ENCODE measurements at places on chromosomes 1 and 21.

GRCh38 chr1:53112271-53112774 is 30.1 kb downstream of the SLC1A7 start:
- H3K27me3 ChIP-seq = peaks cover 2% of the 10 kb centered on the region
- DNase-seq = no peak
- H3K36me3 ChIP-seq = no peaks in the 10 kb centered on the region
- H3K4me1 ChIP-seq = peaks cover 19% of the 10 kb centered on the region
- no peak overlapping the region for H3K27ac ChIP-seq

- peaks cover 13% of the 10 kb centered on the region for H3K36me3 ChIP-seq
- DNase-seq = no peak
- H3K4me1 ChIP-seq = peaks cover 59% of the 10 kb centered on the region
- H3K27ac ChIP-seq = peak overlapping the region; percentile 92
- no peak overlapping the region for H3K4me3 ChIP-seq
- H3K27me3 ChIP-seq = no peaks in the 10 kb centered on the region
These were observed 9.4 kb downstream of the IL23R start for GRCh38 chr1:67175530-67176087.

GRCh38 chr1:181100015-181100905 is 11.8 kb downstream of the IER5 start:
- H3K36me3 ChIP-seq = peaks cover 7% of the 10 kb centered on the region
- H3K4me1 ChIP-seq = peaks cover 84% of the 10 kb centered on the region
- DNase-seq = peak; percentile 39
- H3K27ac ChIP-seq = peak overlapping the region; percentile 99
- peak overlapping the region; percentile 76 for H3K4me3 ChIP-seq

GRCh38 chr1:200005165-200005564 is 22.3 kb upstream of the NR5A2 start:
- no peak overlapping the region for H3K4me3 ChIP-seq
- no peak for DNase-seq
- H3K27ac ChIP-seq = no peak overlapping the region
- peaks cover 8% of the 10 kb centered on the region for H3K27me3 ChIP-seq
- H3K36me3 ChIP-seq = no peaks in the 10 kb centered on the region
- no peaks in the 10 kb centered on the region for H3K4me1 ChIP-seq

GRCh38 chr21:46347791-46348381 is 23.9 kb downstream of the PCNT start:
- peaks cover 41% of the 10 kb centered on the region for H3K36me3 ChIP-seq
- peaks cover 3% of the 10 kb centered on the region for H3K4me1 ChIP-seq
- H3K27me3 ChIP-seq = no peaks in the 10 kb centered on the region
- H3K4me3 ChIP-seq = no peak overlapping the region

DNA sequence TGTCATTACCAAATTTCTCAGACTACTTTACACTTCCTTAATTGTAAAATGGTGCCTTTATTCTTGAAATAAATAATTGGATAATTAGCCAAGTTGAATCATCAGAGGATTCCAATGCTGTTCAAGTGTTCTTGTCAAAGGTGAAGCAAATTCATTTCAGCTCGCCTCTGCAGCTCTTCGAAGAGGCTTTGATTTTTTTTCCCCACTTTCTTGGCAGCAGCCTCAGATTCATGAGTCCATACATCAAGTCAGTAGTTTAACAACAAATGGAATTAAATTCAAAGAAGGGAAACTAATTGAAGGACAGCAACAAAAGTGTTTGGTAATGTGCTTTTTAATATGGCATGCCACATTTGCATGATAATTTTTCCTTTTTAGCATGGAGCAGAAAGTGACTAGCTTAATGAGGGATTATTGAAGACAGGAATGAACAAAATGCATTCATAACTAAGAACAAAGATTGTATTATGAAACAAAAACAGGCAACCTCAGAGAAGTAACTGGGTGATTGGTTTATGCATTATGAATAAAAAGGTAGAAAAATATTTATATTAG is 239.0 kb downstream of the USH2A start:
- no peak overlapping the region for H3K27ac ChIP-seq
- H3K4me1 ChIP-seq = no peaks in the 10 kb centered on the region

GRCh38 chr1:197093226-197093885 is 26.3 kb upstream of the F13B start:
- no peaks in the 10 kb centered on the region for H3K27me3 ChIP-seq
- DNase-seq = no peak
- peaks cover 24% of the 10 kb centered on the region for H3K36me3 ChIP-seq
- H3K27ac ChIP-seq = no peak overlapping the region

- H3K4me3 ChIP-seq = no peak overlapping the region
- DNase-seq = no peak
- no peaks in the 10 kb centered on the region for H3K4me1 ChIP-seq
- H3K36me3 ChIP-seq = peaks cover 2% of the 10 kb centered on the region
- peaks cover 9% of the 10 kb centered on the region for H3K27me3 ChIP-seq
- no peak overlapping the region for H3K27ac ChIP-seq
These were observed 37.4 kb upstream of the FAM131C start for GRCh38 chr1:16110884-16111283.

- no peak overlapping the region for H3K27ac ChIP-seq
- no peaks in the 10 kb centered on the region for H3K4me1 ChIP-seq
- H3K36me3 ChIP-seq = no peaks in the 10 kb centered on the region
These were observed 49.6 kb downstream of the KCNK2 start for GRCh38 chr1:215132156-215132555.

DNA sequence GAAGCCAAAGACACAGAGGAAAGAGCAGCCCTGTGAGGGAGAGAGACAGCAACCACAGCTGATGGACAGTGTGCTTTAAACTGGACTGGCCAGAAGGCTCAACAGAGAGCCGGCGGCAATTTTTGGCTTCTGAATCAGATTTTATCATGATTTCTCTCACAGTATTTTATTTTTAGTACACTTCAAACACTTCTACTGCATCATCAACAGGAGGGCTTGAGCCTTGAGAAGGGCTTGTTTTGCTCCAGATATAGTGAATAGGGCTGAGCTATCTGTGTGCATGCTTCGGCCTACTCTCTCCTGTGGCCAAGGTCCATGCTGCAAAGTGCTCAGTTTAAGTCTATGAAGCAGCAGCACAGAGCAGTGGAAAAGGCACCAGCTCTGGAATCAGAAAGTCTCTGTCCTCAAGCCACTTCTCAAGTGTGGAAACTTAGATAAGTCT is 33.3 kb downstream of the ADCY10 start:
- peaks cover 2% of the 10 kb centered on the region for H3K27me3 ChIP-seq
- H3K27ac ChIP-seq = no peak overlapping the region
- DNase-seq = no peak
- H3K4me3 ChIP-seq = no peak overlapping the region
- H3K4me1 ChIP-seq = no peaks in the 10 kb centered on the region
- no peaks in the 10 kb centered on the region for H3K36me3 ChIP-seq

GRCh38 chr21:26115899-26116298 is 54.7 kb downstream of the APP start:
- no peaks in the 10 kb centered on the region for H3K27me3 ChIP-seq
- H3K4me3 ChIP-seq = no peak overlapping the region
- no peak overlapping the region for H3K27ac ChIP-seq

GRCh38 chr1:25990702-25991395 is 7.0 kb downstream of the PAFAH2 start:
- peak; percentile 49 for DNase-seq
- no peaks in the 10 kb centered on the region for H3K27me3 ChIP-seq
- peaks cover 5% of the 10 kb centered on the region for H3K36me3 ChIP-seq
- H3K4me1 ChIP-seq = peaks cover 50% of the 10 kb centered on the region
- peak overlapping the region; percentile 80 for H3K27ac ChIP-seq
- H3K4me3 ChIP-seq = peak overlapping the region; percentile 76

- no peaks in the 10 kb centered on the region for H3K4me1 ChIP-seq
- no peak overlapping the region for H3K4me3 ChIP-seq
- no peaks in the 10 kb centered on the region for H3K36me3 ChIP-seq
These were observed 213.3 kb upstream of the DAB1 start for GRCh38 chr1:57637155-57637554.

DNA sequence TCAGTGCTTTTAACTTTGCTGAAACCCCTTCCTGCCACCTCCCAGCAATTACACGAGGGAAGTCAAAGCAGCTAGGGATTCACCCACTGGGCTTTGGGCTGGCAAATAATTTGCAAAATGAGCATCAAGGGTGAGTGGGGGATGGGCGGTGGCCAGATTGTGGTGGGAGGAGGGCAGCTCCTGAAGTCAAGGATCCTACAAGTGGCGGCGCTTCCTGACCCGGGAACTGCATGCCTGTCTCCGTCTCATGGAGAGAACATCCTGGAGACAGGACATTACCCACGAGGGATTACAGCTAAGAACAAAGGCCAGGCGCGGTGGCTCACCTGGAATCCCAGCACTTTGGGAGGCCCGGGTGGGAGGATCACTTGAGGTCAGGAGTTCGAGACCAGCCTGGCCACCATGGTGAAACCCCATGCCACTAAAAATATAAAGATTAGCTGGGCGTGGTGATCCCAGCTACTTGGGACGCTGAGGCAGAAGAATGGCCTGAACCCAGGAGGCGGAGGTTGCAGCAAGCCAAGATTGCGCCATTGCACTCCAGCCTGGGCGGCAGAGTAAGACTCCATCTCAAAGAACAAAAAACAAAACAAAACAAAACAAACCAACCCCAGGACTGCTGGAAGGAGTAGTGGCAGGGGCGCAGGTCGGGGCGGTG is 12.9 kb downstream of the TTC34 start:
- DNase-seq = no peak
- peaks cover 7% of the 10 kb centered on the region for H3K4me1 ChIP-seq
- no peak overlapping the region for H3K27ac ChIP-seq
- H3K27me3 ChIP-seq = peaks cover 41% of the 10 kb centered on the region
- H3K36me3 ChIP-seq = no peaks in the 10 kb centered on the region

DNA sequence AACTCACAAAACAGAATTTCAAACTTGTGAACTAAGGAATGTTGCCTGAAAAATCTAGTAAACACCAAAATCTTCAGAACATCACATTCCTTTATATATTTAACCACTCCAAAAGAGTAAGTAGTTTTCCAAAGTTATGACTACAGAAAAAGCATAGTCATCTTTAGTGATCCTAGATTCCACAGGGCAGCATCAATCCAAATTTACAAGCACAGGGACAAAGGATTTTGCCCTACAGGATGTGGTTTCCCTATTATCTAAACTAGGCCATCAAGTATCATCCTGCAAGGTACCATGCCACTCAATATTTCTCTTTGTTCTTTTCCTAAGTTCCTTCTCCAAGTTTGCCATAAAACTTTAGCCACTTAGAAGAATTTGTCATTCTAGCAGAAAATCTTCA is 33.0 kb downstream of the COP1 start:
- no peaks in the 10 kb centered on the region for H3K27me3 ChIP-seq
- peaks cover 56% of the 10 kb centered on the region for H3K36me3 ChIP-seq
- no peak overlapping the region for H3K27ac ChIP-seq
- H3K4me3 ChIP-seq = no peak overlapping the region
- no peak for DNase-seq
- peaks cover 30% of the 10 kb centered on the region for H3K4me1 ChIP-seq

DNA sequence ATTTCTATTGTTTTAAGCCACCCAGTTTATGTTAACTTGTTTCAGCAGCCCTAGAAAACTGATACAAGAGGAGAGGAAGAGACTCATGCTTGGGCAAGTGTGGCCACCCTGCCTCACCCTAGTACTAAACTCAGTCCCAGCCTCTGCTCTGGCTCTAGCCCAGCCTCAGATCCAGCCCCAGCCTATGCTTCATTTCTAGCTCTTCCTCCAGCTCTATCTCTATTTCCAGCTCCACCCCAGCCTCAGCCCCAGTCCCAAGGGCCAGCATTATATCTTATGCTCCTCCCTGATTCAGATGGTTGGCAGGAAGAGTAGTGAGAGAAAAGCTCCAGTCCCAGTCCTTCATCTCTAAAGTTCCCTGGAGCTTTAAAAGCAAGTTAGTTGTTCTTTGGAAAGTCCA is 535.5 kb downstream of the PTPRC start:
- no peak overlapping the region for H3K4me3 ChIP-seq
- H3K27ac ChIP-seq = peak overlapping the region; percentile 20
- peaks cover 42% of the 10 kb centered on the region for H3K4me1 ChIP-seq
- H3K27me3 ChIP-seq = no peaks in the 10 kb centered on the region
- no peak for DNase-seq
- H3K36me3 ChIP-seq = no peaks in the 10 kb centered on the region

- DNase-seq = no peak
- H3K4me1 ChIP-seq = peaks cover 29% of the 10 kb centered on the region
- H3K27me3 ChIP-seq = no peaks in the 10 kb centered on the region
- H3K27ac ChIP-seq = no peak overlapping the region
These were observed 4.8 kb downstream of the PHACTR4 start for GRCh38 chr1:28374297-28374696.

DNA sequence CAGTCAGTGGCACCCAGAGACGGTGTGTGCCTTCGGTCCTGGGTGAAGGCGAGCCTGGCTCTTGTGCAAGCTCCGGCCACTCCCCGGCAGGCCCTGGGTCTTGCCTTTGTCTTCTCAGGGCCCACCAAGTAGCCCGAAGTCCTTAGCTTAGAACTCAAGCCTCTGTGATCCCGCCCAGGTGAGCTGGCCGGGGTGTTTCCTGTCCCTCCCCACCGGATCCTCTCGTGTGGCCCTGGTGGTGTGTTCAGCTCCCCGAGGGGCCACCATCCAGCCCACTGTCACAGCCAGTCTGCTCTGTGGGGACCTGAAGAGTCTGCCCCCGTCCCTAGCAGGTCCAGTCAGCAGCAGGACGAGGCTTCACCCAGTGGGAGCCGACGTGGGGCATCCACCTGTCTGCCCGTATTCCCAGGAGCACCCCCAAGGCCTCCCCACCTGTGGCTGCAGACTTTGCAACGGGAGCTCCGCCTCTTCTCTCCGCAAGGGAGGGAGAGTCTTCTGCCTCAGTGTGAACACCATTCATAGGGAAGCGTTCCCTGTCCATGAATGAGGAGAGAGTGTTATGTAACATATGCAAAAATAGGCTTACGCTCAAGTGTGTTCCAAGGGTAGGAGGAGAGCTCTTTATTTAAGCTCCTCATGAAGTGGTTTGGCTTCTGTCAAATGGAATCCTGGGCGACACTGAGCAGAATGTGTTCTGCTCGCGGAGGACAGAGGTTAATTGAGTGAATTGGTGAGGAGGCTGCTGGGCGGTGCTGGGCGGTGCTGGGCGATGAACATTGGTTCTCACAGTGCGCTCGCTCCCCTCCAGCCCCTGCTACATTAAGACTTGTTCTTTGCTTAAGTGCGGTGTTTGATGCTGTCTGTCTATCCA is 108.9 kb downstream of the CRYAA start:
- peaks cover 10% of the 10 kb centered on the region for H3K4me1 ChIP-seq
- H3K27me3 ChIP-seq = peaks cover 12% of the 10 kb centered on the region
- DNase-seq = no peak
- no peaks in the 10 kb centered on the region for H3K36me3 ChIP-seq
- H3K27ac ChIP-seq = no peak overlapping the region

DNA sequence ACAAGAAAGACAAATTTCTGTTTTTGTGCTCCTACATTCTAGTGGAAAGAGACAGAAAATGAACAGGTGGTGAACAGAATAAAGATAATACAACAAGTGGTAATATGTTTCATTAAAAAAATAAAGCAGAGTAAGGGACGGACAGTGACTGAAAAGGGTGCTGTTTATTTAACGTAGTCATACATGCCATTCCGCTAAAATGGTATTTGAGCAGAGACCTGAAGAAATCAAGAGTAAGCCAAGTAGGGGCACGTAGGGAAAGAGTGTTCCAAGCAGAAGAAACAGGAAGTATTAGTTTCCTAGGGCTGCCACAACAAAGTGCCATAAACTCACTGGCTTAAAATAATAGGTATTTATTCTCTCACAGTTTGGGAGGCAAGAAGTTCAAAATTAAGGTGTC is 65.6 kb upstream of the KCTD3 start:
- no peaks in the 10 kb centered on the region for H3K36me3 ChIP-seq
- no peak overlapping the region for H3K27ac ChIP-seq
- DNase-seq = no peak
- H3K4me1 ChIP-seq = no peaks in the 10 kb centered on the region
- H3K27me3 ChIP-seq = peaks cover 6% of the 10 kb centered on the region

All from activated naive CD8-positive, alpha-beta T cell treated with anti-CD3 and anti-CD28 coated beads, Interleukin-2, amount 50 U/mL, for 24 hours (primary cell).